ENCODE measurements at places on chromosomes 3 and 15.

DNA sequence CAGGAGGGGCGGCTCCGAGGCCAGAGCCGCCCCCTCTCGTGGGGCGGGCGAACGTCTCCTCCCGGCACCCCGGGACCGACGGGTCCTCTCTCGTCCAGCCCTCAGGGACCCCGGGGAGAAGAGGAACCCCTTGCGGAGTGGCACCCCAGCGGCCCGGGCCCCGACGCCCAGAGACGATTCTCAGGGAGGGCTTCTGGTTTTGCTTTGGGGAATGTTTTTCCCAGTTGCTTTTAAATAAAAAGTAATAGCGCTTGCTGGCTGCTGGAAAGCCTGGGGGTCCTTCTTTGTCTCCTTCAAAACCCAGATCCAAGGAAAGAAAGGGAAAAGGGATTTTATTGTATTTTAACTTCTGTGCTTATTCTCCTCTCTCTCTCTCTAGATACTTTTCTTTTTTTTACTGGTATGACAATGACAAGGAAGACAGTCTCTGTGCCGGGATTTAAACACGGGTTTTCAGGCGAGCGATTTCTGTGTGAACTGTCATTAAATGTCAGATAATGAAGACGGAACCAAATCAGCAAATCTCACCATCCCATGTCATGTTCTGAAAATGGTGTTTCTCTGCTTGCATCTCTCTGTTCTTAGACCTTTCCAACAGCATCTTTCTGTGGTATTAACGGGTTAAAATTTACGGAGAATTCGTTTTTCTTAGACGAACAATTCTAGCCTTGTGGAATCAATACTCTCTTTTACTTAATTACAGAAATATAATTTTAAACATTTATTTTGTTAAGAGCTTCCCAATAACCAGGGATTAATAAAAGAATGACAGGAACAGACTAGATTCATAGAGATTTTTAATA, 530 bp upstream of the PCOLCE2 start:
- DNase-seq = no peak

DNA sequence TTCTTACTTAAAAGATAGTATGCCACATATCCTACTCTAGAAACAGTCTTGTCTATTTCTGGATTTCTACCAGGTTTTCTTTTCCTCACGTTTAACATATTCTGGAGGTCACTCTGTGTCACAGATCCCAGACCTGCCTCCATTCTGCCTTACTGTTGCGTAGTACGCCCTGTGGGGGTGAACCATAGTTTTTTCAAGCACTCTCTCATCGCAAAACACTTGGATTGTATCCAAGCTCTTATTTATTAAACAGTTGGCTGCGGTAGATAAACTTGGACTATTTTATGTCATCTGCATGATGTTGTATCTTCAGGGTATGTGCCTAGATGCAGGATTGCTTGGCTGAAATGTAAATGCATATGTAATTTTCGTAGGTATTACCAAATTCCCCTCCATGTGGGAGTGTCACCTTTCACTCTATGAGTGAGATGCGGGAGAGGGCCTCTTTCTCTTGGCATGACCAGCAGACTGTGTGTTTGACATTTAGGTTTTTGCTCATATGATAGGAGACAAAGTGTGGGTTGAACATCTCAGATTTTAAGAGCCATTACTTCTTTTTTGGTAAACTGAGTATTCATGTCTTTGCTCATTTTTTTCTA, 55.8 kb downstream of the ABTB1 start:
- DNase-seq = no peak

DNA sequence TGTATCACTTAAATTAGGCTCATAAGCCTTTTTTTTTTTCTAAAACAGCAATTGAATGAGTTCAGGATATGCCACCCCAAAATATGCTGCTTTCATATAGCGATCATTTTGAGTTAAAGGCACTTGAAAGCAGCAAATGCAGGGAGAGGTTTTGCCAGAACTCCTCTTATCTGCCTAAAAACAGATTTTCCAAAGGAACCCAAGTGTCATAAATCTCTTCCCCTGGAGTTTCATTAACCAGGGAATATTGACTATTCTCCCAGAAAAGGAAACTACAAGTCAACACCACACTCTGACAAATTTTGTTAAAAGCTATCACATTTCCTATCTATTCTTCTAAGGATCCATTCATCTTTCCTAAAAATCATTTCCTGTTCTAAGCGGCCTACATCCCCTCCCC, 11.3 kb downstream of the DNAAF4 start:
- DNase-seq = no peak

DNA sequence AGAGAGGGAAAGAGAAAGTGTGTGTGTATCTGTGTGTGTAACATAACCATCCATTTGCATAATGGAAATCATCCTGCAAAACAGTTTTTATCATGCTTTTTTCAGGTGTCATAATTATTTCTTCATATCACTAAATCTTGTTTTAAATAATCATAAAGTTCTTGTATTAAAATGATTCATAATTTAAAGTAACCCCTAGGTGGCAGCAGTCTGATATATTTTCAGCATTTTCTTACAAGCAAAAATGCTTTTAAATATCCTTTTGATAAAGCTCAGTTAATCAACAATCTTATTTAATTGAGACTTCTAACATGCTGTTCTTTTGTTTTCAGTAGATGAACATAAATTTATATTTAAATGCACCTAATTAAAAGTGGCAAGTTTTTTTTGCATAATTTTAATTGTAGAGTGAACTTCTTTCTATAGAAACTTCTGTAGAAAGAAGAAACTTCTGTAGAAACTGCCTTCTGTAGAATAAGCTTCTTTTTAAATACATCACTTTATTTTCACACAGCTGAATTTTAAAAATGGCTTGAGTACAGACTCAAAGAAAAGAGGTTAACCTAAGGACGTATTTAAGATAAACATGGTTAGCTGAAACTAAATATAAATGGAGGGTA, 72.5 kb downstream of the OPA1 start:
- DNase-seq = peak; percentile 76

DNA sequence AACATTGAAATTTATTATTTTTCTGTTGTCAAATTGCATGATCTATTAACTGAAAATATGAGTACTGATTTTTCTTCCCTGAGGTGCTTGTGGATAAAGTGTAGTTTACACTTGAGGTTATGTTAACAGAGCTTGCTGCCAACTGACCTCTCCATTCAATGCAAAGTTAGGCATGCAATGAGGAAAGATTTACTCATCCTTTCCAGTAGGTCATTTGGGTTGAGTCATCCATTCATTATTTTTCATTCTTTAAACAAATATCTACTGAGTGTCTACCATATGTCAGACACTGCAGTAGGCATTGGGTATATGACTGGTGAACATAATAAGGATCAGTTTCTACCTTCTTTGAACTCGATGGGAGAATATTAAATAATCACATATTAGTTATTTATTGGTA, 604.1 kb downstream of the EDEM1 start:
- no peak for DNase-seq

GRCh38 chr3:23496165-23496564, 293.0 kb downstream of the UBE2E2 start:
- no peak for DNase-seq

DNA sequence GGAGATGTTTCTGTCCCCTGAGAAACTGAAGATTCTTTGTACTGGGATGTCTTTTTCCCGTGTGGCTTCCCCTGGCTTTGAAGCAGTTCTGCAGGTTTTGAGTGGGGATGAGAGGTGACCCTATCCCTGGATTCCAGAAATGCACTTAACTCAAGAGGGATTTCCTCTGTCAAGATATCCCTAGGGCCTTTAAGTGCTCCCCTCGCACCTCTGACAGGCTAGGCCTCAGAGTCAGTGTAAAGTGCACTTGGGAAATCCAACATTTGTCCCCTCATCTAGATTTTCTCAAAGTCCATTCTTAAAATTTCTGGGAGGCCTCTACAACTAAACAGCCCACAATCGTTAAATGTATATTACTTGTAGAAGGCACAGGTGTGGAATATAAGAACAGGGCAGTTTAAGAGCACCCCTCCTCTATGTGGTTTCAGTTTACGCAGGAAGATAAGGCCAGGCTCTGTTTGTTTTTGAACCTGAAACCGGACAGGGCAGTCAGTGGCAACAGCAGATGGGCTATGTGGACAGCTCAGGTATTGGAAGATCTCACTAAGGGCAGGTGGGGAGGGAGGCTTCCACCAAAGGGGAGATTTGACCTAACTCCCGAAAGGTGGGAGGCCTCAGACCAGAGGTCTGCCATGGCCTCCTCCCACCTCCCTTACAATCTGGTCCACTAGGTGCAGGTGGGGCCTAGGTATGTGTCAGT, 4.8 kb downstream of the C3orf52 start:
- DNase-seq = no peak

GRCh38 chr15:39548561-39548960, 32.3 kb upstream of the THBS1 start:
- DNase-seq = no peak

- peak; percentile 55 for DNase-seq
Measured at GRCh38 chr3:99023590-99024192, 122.2 kb upstream of the DCBLD2 start.

- no peak for DNase-seq
Measured at GRCh38 chr3:112354642-112355306, 21.8 kb downstream of the CD200 start.

GRCh38 chr3:25156626-25157025, 271.4 kb upstream of the RARB start:
- no peak for DNase-seq

- no peak for DNase-seq
Measured at GRCh38 chr3:194995922-194996321, 275.0 kb downstream of the XXYLT1 start.

DNA sequence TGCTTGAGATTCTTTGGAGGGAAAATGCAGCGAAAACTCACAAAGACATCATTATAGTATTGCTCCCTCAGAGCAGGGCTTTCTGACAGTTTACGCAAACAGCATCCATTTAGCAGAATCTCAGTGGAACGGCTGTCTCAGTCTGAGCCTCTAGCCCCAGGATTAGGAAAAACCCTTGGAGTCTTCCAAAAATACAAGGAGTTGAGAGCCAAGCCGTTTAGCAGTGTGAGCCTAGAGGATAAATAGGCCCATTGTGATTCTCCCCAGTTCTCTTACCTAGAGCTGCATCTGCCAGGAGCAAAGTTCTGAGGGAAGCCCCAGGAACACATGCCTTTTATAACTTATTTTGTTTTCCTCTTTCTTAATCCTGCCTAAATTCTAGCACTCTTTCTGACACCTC, 359.6 kb downstream of the NTRK3 start:
- DNase-seq = no peak

- no peak for DNase-seq
Measured at GRCh38 chr3:131597816-131598215, 95.0 kb upstream of the MRPL3 start.

DNA sequence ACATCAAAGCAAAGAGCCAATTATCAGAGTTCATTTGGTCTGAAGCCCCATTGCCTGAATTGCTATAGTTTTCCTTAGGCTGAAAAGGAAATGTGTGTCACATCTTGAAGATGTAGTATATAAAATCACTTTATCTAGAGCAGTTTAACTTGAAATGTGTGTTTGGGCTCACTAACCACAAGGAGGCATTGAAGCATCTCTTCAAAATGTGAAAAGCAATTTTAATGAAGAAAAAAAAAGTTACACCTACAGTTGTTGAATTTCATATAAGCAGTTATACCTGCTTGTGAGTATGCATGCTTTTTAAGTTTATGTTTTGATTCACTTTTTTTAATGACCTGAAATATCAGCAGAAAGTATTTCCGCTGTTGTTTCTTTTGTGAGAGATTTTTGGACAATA, 129.3 kb downstream of the IQCH start:
- DNase-seq = no peak

All from AML-193 (cell line).